ENCODE measurements at places on chromosomes 11 and 22.

GRCh38 chr22:50343541-50343935, 411 bp downstream of the PPP6R2 start:
- no peak for DNase-seq

DNA sequence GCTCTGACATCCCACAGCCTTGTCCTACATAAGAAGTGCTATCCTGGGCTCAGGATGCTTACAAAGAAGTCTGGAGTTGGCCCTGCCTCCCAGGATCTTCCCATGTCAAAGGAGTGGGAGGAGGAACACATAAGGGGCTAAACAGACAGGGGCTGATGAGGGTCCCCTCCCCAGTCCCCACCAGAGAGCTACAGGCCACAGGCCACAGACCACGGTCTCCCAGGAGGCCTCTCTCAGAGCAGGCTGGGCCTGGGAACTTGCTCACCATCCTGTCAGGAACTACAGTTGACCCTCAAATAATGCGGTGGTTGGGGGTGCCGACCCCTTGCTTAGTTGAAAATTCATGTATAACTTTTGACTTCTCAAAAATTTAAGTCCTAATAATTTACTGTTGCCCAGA, 315.5 kb downstream of the NTM start:
- no peak for DNase-seq

DNA sequence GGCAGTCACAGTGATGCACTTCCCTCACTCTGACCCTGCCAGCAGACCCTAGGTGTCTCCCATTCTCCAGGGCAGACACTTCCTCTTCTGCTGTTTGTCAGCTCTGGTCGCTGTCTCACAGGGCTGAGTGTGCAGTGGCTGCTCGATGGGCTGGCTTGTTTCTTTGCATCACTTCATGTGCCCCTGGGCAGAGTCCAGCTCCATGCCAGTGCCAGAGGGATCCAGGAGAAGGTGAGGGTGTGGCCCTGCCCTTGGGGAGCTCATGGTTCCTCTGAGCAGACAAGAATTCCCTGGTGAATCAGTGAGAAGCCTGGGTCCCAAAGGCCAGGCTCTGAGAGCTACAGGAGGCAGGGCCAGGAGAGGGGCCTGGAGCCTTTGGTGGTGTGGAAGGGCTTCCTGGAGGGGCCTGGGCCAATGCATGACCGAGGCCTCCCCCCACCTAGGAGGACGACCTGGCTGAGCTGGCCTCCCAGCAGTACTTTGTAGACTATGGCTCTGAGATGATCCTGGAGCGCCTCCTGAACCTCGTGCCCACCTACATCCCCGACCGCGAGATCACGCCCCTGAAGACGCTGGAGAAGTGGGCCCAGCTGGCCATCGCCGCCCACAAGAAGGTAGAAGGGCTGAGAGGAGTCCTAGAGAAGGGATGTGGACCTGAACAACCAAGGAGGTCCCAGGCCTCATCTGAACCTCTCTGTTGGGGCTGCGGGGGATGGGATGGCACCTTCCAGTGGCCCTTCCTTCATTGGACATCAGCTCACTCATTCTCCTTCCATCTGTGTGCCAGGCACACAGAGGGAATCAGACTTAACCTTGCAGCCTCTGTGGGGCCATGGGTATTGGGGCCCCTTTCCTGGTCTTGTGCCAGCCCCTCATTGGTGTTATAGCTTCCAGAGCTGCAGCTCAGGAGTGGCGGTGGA, 66.1 kb downstream of the MYO7A start:
- no peak for DNase-seq

- no peak for DNase-seq
These were observed 103.7 kb downstream of the CTTN start for GRCh38 chr11:70501933-70502540.

GRCh38 chr11:22559416-22559815, 66.2 kb downstream of the FANCF start:
- DNase-seq = no peak

DNA sequence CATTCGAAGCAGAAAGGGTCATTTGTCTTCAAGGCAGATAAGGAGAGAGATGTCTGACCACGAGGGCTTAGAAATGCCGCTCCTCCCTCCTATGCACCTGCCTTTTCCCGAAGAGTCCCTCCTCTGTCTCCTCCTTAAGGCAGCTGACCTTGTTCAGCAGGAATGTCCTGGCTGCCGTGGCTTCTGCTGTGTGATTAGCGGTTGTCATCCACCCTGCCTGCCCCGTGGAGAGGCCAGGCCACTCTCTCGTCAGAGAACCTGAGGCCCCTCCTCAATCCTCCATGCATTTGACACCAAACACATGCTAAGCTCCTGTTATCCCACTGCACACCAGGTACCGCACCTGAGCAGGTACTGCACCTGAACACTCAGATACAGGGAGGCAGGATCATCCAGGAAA, 834.6 kb downstream of the TBC1D22A start:
- DNase-seq = no peak

GRCh38 chr11:26579683-26580082, 7.6 kb upstream of the MUC15 start:
- DNase-seq = no peak

- peak; percentile 36 for DNase-seq
These were observed 41.2 kb downstream of the NTM start for GRCh38 chr11:131411636-131412035.

- DNase-seq = no peak
These were observed 28.1 kb upstream of the SCGB1A1 start for GRCh38 chr11:62390722-62391121.

- DNase-seq = no peak
These were observed 7.5 kb downstream of the ROBO3 start for GRCh38 chr11:124872741-124873140.

All from right atrium auricular region (tissue), 2 donors.